ENCODE measurements at places on chromosomes 6 and 20.

DNA sequence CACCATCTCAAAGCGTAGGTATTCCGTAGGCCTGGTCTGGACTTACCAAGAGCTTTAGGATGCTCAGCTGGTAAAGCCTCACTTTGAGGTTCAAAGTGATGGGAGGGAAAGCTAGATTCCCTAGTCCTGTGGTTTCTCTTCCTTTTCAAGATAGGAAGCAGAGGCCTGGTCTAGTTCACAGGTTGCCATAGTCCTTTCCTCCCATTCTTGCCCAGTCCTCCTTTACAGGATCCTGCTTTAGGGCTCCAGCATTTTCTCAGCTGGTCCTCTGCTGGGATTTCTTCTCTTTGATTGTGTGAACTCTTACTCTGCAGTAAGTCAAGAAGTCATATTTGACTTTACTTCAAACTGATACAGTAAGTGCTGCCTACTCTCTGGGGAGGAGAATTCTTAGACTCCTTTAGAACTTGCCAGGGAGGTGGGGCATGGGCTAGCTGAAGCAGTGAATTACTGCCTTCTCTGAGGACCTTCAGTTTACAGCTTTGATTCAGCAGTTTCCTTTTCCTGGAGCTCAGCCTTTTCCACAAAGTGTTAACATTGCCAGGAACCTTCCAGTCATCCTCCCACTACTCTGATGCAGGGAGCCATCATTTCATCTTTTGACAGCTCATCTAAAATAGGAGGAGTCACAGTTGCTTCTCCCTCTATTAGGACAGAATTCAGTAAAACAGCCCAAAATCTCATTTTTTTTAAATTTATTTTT lies 42.8 kb upstream of the PLCG1 start:
- DNase-seq: no peak

GRCh38 chr6:135990439-135990838 lies 138.9 kb downstream of the PDE7B start:
- DNase-seq: no peak

GRCh38 chr6:37906121-37906520 lies 86.6 kb downstream of the ZFAND3 start:
- DNase-seq: no peak

DNA sequence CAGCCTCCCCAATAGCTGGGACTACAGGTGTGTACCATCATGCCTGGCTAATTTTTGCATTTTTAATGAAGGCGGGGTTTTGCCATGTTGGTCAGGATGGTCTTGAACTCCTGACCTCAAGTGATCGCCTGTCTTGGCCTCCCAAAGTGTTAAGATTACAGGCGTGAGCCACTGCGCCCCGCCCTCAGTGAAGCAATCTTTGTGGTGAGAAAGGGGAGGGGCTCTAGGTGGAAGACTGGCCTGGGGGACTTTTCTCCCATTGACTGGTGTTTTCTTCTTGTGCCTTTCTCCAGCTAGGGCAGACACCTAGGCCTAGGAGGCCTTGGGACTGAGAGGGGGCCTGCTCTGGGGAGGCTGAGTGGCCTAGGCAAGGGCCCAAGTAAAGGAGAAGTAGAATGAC lies 84.1 kb downstream of the DNAAF9 start:
- DNase-seq: no peak

- no peak for DNase-seq
Measured at GRCh38 chr20:51303731-51304670, 238.5 kb downstream of the NFATC2 start.

DNA sequence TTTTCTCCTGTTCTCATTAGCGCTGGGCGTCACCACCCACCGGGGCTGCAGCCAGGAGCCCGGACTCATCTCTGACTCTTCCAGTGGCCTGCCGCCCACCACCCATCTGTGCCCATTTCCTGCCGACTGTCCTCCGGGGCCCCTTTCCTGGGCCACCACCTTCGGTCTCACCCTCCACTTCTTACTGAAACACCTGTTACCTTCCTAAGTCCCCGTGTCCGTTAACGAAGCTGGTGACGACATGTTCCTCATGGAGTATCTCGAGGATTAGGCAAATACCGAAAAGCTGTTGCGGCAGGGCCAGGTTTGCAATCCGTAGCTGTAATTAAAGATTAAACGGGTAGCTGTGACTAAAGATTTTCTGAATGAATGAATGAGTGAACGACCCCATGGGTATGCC lies 80.2 kb downstream of the SRC start:
- no peak for DNase-seq

- no peak for DNase-seq
Measured at GRCh38 chr6:42714098-42714761, 8.2 kb downstream of the PRPH2 start.

DNA sequence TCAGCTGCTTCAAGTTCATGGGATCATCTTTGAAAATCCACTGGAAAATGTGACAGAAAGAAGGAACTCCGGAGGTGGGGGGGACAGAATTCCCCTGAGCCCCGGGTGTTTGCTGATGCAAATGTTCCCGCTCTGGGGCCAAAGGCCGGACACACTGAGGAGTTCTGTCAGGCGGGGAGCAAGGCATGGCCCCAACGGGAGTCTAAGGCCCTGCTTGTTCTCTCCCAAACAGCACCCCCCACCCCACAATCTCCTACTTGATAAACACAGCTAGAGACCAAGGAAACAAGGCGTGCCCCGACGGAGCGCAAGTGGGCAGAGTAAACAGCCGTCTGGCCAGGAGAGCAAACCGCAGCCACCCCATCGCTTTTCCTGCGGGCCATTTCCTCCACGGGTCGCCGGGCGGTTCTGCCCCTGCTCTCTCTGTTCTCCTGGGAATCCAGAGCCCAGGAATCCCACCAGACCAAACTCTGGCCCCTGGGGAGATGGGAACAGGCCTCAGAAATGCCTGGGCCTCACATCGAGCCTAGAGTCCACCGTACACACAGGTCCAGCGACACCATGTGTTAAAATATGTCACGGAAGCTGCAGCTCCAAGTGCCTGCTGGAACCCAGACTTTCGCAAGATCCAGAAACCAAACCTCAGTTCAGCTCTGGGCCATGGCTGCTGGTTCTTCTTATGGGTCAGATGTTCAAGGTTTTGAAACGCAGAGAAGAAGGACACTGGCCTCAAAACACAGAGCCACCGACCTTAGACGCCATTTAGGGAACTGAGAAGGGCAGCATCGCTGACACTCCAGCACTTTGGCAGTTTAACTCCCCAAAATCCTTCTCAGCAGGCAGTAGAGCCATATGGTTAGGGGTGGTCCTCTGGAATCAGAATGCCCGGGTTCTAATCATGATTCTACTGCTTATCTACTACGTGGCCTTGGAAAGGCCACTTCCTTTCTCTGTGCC lies 104.2 kb downstream of the PREX1 start:
- DNase-seq: no peak

DNA sequence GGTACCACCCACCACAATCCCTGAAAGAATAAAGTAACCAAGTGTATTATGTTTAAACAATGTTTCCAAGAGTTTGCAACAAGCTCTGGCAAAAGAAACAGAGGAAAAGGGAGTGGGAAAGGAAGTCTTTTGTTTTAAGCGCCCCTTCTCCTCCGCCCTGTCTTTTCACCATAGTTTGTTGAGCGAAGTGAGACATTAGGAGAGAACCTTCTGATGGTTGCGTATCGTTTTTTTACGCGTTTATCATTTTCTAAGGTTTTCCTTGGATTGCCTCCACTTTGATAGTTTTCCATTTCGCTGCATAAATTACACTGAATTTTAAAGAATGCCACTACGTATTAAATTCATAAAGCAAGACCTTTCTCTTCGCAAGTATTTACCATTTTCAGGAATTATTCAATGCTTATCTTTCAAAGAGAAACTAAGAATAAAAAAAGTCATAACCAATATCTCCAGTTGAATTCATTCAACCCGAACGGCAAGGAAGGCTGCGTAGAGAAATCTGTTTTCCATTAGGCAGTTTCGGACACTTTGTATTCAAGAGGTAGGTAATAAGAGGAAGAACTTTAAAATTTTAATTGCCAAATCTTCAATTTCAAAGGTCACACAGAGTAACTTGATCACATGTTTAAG lies 920 bp upstream of the EPHA7 start:
- DNase-seq: no peak

GRCh38 chr6:24183584-24183983 lies 57.6 kb downstream of the NRSN1 start:
- no peak for DNase-seq

GRCh38 chr6:4905826-4906225 lies 98.0 kb downstream of the RPP40 start:
- no peak for DNase-seq

DNA sequence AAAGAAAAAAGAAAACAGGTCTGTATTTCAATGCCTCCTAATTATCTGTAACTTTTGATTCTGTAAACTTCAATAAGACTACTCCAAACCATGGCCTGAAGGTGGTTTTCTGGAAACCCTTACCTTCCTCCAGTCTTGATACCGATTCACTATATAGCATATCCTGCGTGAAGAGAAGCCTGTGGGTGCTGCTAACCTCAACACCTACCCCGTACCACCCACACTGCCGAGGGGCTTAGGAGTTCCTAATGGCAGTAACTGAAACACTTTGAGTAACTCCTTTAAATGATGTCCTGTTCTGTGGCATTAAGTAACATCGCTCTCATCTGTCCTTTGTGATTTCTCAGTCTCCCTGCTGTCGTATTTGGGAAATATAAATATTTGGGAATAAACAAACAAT lies 104.5 kb upstream of the CARMIL1 start:
- no peak for DNase-seq

- no peak for DNase-seq
Measured at GRCh38 chr20:60011512-60012507, 53.6 kb downstream of the CDH26 start.

- no peak for DNase-seq
Measured at GRCh38 chr6:7818257-7819214, 92.1 kb downstream of the TXNDC5 start.

GRCh38 chr20:55174635-55175034 lies 699.2 kb downstream of the DOK5 start:
- DNase-seq: no peak

DNA sequence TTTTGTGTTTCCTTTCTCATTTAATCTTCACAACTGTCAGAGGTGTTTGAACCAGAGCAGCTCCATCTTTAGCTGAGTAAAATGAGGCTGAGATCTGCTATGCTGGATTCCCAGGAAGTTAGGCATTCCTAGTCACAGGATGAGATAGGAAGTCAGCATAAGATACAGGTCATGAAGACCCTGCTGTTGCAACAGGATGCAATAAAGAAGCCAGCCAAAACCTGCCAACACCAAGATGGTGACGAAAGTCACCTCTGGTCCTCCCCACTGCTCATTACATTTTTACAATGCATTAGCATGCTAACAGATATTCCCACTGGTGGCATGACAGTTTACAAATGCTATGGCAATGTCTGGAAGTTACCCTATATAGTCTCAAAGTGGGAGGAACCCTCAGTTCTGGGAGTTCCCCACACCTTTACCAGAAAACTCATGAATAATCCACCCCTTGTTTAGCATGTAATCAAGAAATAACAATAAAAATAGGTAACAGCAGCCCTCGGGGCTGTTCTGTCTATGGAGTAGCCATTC lies 262.2 kb upstream of the FERMT1 start:
- no peak for DNase-seq

GRCh38 chr6:2935566-2936291 lies 32.6 kb upstream of the SERPINB9 start:
- no peak for DNase-seq

DNA sequence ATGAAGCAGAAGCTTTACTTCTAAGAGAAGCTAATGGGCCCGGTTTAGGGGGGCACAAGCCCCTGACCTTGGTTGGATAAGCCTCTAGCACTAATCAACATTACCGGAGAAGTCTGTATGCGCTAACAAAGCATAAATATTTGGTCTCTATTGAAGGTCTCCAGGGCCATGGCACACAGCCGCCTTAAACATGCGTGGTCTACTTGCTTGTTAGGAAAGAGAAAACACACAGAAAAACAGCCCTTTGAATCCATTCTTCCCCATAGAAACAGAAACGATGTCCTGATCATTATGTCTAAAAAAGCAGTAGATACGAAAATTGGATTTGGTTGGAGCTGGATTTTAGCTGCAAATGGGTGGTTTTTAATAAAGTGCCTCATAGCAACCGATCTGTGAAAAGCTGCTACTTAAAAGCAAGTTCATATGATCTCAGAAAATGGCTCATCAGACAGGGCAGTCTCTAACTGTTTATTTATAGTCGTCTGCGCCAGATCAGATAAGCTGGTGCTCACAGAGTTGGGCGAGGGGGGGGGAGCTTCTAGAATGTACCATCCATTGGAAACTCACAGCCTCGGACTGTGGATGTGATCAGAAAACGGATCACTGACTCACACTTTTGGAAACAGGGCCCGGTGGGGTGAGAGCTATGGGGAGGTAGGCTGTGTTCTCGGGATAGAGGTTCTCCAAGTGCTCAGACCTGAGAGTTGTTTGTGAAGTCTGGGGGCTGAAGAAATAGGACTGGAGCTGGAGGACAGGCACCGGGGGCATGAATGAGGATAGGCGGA lies 35.3 kb upstream of the APCDD1L start:
- no peak for DNase-seq

- no peak for DNase-seq
Measured at GRCh38 chr6:3037638-3038365, 30.5 kb upstream of the RIPK1 start.

GRCh38 chr6:158803733-158804143 lies 15.4 kb downstream of the EZR start:
- DNase-seq: no peak

- DNase-seq: no peak
Measured at GRCh38 chr20:17304774-17305173, 77.9 kb downstream of the PCSK2 start.

GRCh38 chr6:43047998-43048397 lies 5.7 kb downstream of the CUL7 start:
- DNase-seq: no peak

GRCh38 chr6:116461331-116461931 lies at the start of gene CALHM6:
Gene CALHM6 (plus strand): TSS chr6:116461375. CDS start chr6:116461930, 555 bp downstream.
- DNase-seq: no peak

- peak; percentile 55 for DNase-seq
Measured at GRCh38 chr20:63519668-63520503, 679 bp upstream of the PPDPF start.

- no peak for DNase-seq
Measured at GRCh38 chr6:16305788-16306187, 67.4 kb downstream of the GMPR start.

DNA sequence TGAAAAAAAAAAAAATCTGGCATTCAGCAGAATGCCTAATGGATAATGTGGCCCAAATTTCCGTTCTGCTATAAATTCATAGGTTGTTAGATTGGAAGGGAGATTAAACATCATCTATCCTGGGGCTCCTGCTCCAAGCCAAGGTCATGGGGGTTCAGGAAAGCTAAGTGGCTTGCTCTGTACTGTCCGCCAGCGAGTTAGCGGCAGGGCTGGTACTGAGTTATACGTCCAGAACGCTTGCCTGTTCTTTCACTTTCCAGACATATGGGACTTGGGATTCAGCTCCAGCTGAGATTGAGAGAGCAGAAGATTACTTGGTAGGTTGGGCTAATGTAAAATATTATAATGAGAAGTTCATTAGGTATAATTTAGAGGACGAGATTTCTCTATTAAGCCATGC lies 858 bp downstream of the RWDD1 start:
- no peak for DNase-seq

Data from stimulated activated CD4-positive, alpha-beta T cell treated with anti-CD3 and anti-CD28 coated beads, Interleukin-2, amount 100 ng/mL, for 48 hours (primary cell).